AG08396 (cell line): ENCODE measurements at places on chromosomes 6 and 20.

GRCh38 chr6:16148498-16148897, 19.6 kb downstream of the MYLIP start:
- no peak for DNase-seq

DNA sequence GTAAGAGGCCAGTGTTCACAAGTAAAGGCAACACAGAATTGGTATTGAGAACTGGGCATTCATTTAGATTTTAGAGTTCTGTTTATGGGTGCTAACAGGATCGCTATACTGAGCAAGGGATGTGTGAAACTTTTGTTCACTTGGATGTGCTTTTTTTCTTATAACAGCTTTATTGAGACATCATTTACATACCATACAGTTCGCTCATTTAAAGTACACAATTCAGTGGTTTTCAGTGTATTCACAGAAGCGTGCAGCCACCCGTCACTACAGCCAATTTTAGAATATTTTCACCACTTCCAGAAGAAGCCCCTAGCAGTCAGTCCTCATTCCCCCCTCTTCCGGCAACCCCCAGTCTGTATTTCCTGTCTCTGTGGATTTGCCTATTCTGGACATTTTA, 48.7 kb downstream of the GFRA4 start:
- DNase-seq = no peak

DNA sequence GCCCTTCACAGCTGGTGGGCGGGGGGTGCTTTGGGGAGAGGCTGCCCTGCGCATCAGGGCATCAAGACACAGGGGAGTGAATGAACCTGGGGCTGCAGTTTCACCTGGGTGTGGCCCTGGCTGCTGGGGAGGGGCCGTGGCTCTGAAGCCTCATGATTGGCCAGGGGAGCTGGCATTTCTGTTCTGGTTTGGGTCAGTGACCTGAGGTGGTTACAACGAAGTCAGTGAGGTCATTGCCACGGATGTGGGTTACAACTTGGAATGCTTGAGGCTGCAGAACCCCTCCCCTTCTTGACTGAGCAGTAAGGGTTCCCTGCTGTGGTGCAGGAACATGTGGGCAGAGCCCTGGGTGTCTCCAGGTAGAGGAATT, 3.0 kb downstream of the TCEA2 start:
- DNase-seq = peak; percentile 86

- DNase-seq = no peak
Observed at GRCh38 chr20:5996765-5997164, 46.3 kb downstream of the MCM8 start.

GRCh38 chr6:143515061-143515760, 3.7 kb upstream of the FUCA2 start:
- peak; percentile 46 for DNase-seq

DNA sequence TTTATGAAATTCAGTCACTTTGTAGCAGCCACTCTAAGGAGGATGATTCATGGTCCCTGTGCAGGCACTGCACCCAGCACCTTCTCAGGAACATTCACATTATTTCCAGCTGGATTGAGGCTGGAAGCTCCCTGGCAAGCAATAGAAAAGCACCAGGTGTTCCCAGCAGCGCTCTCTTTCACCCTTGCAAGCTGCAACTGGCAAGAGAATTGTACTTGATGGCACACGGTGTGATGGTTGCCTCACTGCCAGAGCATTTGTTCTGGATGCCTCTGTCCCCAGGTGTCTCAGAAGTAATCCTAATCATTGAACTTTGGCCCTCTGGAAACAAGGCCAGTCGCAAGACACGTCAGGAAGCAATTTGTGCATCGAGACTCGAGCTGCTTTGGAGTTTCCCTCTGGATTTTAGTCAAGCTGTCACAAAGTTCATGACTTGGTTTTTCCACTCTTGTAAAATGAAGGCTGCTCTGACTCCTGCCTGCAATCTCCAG, 24.9 kb upstream of the PHACTR2 start:
- DNase-seq = no peak
